IMR-90 (cell line): ENCODE measurements at places on chromosomes 1 and 21.

DNA sequence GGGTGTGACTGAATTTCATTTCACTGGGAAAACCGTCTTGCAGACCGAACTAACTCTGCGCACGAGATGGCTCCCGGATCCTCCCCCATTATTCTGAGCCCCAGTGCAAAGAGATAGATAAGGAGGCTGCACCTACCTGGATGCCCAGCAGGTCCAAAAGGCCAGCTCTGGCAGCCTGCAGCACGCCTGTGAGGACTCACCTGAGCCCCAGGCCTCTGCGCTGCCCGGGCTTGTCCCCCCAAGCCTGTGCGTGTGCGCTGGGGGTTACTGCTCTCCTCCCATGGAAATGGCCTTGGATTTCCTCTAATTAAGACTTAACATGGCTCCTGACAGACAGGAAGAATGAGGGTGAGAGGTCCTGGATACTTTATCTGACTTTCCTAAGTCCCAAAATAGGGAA lies 83.4 kb downstream of the MDM4 start:
- DNase-seq, result no peak

DNA sequence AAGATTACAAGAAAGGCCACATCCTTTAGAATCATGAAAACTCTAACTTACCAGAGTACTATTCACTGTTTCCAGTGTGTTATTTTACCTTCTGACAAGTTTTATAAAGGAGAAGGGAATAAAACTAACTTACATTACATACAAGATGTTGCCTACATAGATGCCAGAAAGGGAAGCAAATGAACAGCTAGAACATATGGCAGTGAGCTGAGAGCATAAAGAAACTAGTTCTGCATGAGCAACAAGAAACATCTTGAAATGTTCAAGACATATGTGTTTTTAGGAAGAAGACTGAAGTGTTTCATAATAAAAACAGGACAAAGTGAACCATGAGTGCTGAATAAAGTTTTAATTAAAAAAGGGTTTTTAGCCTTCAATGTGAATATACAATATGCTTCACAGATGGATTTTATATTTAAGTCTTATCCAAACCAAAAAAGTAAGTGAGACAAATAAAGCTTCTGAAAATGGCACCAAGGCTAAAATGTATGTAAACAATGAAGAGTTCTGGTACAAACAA lies 39.4 kb downstream of the SLC5A9 start:
- no peak for DNase-seq

DNA sequence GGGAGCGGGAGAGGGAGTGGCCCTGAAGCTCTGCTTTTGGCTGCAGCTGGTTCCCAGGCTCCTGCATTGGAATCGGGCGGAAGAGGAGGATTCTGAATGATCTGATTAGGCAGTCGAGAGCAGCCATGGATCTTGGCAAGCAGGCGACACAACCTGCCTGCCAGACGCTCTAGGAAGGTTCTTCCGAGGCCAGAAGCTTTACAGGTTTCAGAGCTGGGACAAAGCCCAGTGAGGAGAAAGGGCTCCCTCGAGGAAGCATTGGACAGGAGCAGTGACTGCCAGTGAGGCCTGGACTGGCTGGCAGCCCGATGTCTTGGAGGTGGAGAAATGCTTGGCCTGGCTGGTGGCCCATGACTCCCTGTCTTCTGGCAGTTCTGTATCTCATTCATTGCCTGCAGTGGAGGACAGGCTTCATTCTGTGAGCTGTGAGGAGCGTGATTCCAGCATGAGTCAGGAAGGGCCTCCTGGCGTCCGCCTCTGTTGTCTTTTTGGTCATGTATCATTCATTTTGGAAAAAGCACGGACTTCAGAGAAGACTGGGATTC lies 132.7 kb upstream of the IPO9 start:
- DNase-seq, result peak; percentile 93

- DNase-seq, result peak; percentile 81
These were observed 142.8 kb downstream of the ZZZ3 start for GRCh38 chr1:77539519-77540142.

- DNase-seq, result no peak
These were observed 584.2 kb downstream of the NEGR1 start for GRCh38 chr1:71698186-71698585.

- DNase-seq, result no peak
These were observed 173.4 kb downstream of the HUNK start for GRCh38 chr21:32046191-32046590.

GRCh38 chr1:61921435-61921834 lies 179.2 kb downstream of the PATJ start:
- no peak for DNase-seq

DNA sequence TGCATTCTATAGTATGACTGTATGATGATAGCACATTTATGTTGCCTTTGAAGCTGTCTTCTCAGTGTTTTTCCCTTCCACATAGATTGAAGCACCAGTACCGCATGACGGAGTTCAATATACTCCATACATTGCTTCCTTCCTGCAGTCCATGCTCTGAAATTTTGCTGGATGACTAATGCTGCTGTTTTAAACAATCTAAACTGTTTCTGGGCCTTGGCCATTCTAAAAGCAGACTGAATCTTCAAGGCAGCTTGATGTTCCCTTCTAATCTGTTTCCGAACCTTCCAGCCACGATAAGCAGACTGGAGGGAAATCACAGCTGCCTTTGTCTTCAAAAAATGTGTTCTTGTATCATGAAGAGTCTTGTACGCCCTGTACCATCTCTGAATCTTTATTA lies 36.2 kb upstream of the F13B start:
- peak; percentile 73 for DNase-seq

DNA sequence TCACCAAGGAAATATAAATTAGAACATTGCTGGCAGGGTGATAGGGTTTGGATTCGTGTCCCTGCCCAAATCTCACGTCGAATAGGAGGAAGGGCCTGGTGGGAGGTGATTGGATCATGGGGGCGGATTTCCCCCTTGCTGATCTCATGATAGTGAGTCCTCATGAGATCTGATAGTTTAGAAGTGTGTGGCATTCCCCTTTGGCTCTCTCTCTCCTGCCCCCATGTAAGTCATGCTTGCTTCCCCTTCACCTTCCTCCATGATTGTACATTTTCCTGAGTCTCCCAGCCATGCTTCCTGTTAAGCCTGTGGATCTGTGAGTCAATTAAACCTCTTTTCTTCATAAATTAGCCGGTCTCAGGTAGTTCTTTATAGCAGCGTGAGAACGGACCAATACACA lies 60.6 kb downstream of the VPS26C start:
- no peak for DNase-seq

DNA sequence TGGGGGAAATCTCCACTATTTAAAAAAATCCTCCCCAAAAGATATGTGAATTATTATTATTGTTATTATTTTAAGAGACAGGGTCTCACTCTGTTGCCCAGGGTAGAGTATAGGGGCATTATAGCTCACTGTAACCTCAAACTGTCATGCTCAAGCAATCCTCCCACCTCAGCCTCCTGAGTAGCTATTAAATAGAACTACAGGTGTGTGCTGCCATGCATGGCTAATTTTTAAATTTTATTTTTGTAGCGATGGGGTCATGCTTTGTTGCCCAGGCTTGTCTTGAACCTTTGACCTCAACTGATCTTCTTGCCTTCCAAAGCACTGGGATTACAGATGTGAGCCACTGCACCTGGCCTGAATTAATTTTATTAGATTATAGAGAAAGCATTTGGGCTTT lies 116.8 kb downstream of the RABGAP1L start:
- no peak for DNase-seq

GRCh38 chr1:157700305-157700704 lies 264 bp downstream of the FCRL3 start:
- DNase-seq, result no peak

- DNase-seq, result no peak
These were observed 7.4 kb downstream of the H3-3A start for GRCh38 chr1:226069811-226070489.

DNA sequence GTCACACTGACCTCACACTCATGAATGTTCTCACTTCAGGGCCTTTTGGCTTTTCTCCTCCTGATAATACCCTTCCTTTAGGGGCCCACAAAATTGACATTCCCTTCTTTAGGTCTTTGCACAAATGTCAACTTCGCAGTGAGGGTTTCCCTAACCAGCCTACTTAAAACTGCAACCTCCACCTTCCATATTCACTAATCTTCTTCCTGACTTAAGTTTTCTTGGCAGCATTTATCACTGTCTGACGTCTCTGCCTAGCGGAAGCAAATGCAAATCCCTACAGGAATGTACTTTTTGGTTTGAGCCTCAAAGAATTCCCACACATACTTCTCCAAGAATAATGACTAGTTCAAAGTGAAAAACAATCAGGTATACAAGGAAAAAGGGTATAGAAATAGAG lies 32.8 kb downstream of the INTS7 start:
- DNase-seq, result no peak

DNA sequence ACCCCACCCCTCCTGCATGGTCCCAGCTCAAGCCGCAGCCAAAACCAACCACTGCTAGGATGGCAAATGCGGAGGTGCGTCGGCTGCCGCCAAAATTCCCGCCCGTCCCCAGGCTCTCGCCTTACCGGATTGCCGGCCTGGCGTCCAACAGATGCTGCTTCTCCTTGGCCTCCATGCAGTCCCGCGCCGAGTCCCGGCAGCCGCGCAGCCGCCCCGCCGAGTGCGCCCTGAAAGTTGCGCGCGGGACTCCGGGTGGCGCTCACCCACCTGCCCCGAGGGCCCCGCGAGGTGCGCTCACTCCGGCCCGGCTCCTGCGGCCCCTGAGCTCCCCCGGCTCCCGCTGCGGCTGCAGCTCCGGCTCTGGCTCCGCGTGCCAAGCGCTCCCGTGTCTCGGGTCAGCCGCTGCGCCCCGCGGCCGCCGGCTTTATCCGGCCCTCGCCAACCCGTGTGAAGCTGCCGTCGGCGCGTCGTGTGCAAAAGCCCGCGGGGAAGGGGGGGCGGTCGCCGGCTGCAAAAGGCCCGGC lies at the start of gene SLC30A2:
Gene SLC30A2, minus strand, starts transcription at position 397 of the 524 bp plus-strand sequence. Its CDS starts 222 bp downstream, at position 175.
- DNase-seq, result no peak

DNA sequence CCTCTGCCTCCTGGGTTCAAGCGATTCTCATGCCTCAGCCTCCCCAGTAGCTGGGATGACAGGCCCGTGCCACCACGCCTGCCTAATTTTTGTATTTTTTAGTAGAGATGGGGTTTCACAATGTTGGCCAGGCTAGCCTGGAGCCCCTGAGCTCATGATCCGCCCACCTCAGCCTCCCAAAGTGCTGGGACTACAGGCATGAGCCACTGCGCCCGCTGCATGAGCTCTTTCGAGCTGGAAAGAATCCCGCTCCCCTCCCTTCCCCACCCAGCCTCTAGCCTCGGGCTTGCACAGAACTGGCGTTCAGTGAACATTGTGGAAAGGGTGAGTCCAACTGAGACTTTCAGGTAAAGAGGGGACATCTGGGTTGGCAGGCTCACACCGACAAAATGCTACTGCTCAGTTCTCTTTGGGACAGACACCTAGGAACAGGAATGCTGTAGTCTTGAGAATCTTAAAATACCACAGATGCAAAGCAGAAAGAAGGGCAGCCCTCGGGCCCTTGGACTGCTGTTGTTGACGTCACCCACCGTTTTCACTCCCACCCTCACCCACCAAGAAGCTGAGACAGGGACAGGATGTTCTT lies 9.7 kb upstream of the GNG4 start:
- no peak for DNase-seq

- peak; percentile 68 for DNase-seq
These were observed 691 bp upstream of the MPZL1 start for GRCh38 chr1:167720965-167721616.

DNA sequence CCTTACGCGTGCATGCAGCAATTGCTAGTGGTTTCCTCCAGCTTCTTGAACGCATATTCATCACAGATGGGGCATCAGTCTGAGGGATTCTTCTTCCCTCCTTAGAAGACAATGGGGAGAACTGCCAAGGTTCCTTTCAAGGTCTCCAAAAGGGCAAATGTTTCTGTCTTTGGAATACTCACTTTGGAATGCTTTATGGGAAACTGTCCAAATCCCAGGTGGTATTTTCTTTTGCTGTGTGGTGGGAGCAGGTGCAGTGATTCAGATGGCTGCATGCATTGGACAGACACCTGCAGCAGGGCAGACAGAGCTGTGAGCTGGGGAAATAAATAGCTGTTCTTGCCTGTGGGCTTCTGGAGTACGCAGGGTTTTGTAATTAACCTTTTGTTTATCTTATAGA lies 40.5 kb downstream of the URB2 start:
- no peak for DNase-seq

- DNase-seq, result no peak
These were observed 47.8 kb downstream of the GIPC2 start for GRCh38 chr1:78093560-78093959.

DNA sequence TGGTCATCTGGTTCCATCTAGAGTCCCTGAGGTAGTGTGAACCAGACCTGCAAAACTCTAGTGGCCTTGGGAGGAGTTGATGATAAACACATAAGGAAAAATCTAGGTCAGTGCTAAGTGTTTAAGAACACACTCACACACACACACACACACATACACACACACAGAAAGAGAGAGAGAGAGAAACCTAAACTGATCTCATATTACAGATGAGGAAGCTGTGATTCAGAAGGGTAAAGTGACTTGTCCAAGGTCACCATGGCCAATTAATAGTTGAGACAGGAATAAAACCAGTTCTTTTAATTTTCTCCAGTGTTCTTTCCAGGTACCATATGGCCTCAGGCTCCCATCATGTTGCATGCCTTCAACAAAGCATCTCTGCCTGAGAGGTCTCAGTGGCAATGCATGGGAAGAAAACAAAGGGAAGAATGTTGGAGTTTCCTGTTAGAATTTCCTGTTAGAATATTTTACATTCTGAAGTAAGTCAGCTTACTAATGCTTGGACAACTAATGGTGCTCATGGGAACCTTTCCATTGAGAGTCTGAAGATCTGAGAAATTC lies 77.3 kb upstream of the TSPAN2 start:
- peak; percentile 70 for DNase-seq

GRCh38 chr1:162944974-162945674 lies 84.1 kb upstream of the CCDC190 start:
- DNase-seq, result no peak

- no peak for DNase-seq
These were observed 14.8 kb downstream of the INSRR start for GRCh38 chr1:156844102-156844501.

GRCh38 chr1:99481391-99481996 lies 164.4 kb upstream of the PALMD start:
- DNase-seq, result peak; percentile 68

GRCh38 chr1:232033285-232033684 lies 406.7 kb downstream of the DISC1 start:
- DNase-seq, result no peak

DNA sequence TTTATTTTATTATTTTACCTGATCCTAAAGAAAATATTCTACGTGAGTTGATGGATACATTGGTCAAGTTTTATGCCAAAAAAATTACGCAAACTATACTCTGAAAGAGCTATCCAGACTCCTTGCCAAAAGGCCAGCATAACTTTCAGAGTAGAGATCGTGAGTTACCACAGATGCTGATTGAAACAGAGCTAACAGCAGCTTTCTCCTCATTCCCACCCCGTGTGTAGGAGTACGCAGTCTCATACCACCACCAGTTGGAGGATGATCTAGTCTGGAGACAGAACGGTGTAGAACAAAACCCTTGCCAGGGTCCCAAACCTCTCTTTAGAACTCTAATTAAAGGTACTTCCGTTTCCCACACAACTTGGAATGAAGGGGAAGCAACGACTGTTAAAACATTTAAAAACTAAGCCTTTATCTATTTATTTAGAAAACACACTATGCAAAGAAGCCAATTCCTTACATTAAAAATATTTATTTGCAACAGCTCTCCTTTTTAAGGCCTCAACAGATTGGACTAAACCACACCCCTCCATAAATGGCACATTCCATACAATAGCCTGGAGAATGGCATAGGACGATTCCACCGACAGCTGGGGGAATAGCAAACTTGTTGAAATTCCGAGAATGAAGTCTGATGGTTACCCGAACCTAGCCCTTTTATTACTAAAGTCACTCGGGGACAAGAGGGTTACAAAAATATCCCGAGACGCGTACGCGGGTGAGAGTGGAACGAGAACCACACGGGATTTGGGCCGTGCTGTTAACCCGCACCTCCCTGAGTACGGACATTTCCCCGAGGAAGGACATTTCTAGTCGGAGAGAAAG lies 1.4 kb downstream of the NUCKS1 start:
- peak; percentile 79 for DNase-seq
